A673 (cell line): ENCODE measurements at places on chromosomes 7 and 10. TPM values are rescaled to one million over a fixed set of nuclear protein-coding genes. Genes with fewer than 3 reads are reported as not detected.

Gene MYH16
- not detected in 2 replicates for total RNA-seq

Gene BAMBI
- total RNA-seq = 24.8 and 31.9 TPM in 2 replicates

DNA sequence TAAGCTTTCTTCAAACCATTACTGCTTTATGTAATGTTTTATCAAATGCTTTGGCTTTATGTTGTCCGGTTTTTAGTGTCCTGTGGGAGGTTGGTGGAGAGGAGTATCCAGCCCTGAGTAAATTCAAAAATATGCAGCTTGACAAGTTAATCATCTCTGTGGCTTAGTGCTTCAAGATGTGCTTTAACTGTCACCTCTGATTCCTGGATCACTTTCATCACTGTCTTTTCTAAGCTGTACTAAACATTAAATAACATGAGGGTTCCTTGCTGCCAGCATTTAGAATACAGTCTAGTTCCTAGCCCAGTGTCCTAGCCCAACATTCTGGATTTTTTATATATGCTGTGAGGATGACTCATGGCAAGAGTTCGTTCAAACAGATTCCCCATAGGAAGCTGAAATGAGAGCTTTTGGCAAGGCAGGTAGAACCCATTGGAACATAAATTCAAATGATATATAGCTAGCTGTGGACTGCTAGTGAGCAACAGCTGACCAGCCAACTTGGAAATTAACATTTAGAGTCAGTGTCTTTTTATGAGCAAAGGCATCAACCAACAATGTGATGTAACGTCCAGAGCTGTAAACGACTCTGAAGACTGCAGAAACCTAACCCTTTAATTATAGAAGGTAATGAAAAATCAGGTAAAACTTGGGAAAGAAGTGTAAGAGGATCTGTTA, 80.6 kb upstream of the OIT3 start:
- no peak for DNase-seq

DNA sequence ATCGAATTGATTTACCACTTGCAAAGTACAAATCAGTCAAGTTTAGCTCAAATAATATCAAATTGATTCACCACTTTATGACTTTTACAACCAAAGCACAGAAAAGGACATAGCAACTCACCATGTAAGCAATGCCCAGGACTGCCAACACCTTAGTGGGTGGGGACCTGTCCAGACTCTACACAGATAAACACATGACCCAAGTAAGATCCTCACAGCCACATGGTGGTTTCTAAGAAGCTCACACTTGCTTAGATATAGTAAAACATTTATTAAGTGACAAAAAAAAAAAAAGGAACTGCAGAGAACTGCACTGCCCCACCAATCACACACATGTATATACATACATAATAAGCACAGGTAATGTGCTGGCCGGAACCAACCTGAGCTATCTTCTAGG, 116.2 kb downstream of the SLC25A13 start:
- DNase-seq = no peak

DNA sequence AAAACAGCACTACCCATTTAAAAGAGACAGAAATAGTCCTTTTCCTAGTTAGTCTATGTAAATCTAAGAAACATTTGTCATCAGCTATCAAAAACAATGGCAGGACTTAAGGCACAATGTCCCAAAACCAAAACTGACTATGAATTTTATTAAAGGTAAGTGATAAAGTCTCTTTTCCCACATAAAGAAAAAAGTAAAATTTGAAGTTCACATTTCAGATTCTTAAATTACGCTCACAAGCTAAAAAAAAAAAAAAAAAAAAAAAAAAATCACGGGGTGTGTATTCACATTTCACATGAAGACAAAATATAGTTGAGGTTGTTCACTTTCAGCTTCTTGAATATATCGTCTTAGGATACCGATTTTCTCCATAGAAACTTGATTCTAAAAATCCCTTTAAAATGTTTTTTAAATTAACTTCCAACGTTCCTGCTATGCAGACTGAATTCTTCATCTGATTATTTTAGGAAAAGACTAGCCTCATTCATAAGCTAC, 1.6 kb downstream of the P4HA1 start:
- no peak for DNase-seq

- DNase-seq = no peak
Measured at GRCh38 chr7:152968514-152968913, 209.0 kb downstream of the ACTR3B start.
